Dermis microvascular lymphatic vessel endothelial cell (primary cell): ENCODE measurements at places on chromosomes 1 and 21. TPM values are rescaled to one million over a fixed set of nuclear protein-coding genes. Genes with fewer than 3 reads are reported as not detected.

C1orf105 gene
- total RNA-seq, result not detected in 2 replicates

RNU1-4 gene
- under 0.01 TPM in 2 replicates for total RNA-seq

DNA sequence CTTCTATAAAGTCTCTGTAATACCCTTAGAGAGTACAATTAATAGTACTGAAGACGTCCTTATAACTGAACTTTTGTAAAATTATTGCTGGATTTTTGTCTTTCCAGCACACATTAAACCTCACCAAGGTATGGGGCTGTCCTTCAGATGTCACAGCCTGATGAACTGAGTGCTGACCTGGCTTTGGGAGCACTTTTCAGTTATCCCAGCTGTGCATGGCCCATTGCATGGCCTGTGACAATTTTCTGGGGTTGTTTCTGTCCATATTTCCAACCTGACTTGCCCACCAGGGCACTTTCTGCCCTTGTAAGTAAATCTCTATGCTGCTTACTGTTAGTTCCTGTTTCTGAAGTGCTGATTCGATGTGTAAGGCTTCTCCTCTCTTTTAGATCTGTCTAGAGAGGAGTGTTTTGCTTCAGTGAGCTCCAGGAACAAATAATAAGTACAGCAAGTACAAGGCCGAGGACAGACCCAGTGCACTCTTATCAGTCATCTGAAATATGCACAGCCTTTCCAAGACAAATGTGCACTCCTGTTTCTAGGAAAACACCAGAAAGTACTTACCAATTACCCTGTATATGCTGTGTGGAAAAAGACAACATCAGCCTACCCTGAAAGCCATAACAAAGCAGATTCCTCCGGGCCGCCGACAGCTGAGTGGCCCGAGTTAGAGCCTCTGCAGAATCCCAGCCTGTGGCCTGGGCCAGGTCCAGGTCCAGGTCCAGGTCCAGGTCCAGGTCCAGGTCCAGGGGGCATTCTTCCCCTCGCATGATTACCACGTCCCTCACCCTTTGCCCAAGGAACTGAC, 121.7 kb downstream of the DHRS3 start:
- DNase-seq, result peak; percentile 29

DNA sequence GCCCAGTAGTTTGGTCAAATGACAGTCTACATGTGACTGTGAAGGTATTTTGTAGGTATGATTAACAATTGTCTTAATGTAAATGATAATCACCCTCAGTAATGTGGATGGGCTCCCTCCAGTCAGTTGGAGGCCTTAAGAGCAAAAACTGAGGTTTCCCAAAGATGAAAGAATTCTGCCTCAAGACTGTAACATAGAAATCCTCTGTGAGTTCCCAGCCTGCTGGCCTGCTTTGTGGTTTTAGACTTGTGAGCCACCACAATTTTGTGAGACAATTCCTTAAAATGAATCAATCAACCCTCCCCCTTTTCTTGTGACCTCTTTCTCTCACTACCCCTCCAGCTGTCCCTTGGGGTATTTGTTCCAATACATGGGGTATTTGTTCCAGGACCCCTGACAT, 226.4 kb upstream of the DPYD start:
- DNase-seq, result no peak

- no peak for DNase-seq
These were observed 79.9 kb downstream of the FHAD1 start for GRCh38 chr1:15326691-15327588.

GRCh38 chr1:183302452-183303322, 115.5 kb downstream of the NMNAT2 start:
- no peak for DNase-seq

GRCh38 chr1:7278827-7279765, 492.0 kb upstream of the VAMP3 start:
- no peak for DNase-seq

- no peak for DNase-seq
These were observed 10.3 kb downstream of the TINAGL1 start for GRCh38 chr1:31586376-31587327.
